ENCODE measurements at places on chromosomes 1 and 21.

DNA sequence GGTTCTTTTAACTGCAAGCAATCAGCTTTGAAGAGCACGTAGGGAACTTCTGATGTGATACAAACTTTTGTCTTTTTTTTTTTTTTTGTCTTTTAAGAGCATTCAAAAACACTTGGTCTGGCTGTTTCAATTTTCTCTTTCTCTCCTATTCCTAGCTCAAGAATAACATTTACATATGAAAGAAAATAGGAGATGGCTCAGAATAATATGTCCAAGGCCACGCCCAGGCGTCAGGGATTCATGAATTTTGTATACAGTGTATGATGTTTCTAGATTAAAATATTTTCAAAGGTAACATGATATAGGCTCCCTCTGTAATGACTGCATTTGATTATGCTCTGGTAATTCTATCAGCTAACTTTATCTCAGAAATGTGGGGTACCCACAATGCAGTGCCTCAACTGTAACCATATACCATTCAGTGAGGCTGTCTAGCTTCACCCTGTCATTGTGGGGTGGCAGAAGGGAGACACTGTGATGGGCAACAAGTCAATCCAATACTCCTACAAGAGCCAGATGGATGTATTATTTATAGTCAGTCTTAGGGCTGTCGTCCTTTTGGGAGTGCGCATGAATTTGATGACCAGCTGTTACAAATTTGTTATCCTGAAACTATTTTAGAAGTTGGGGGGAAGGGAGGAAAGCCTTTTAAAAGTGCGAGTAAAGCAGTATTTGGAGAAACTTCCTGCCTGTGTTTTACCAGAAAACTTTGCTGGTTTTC lies 1.5 kb upstream of the AKNAD1 start:
- no peak for DNase-seq

DNA sequence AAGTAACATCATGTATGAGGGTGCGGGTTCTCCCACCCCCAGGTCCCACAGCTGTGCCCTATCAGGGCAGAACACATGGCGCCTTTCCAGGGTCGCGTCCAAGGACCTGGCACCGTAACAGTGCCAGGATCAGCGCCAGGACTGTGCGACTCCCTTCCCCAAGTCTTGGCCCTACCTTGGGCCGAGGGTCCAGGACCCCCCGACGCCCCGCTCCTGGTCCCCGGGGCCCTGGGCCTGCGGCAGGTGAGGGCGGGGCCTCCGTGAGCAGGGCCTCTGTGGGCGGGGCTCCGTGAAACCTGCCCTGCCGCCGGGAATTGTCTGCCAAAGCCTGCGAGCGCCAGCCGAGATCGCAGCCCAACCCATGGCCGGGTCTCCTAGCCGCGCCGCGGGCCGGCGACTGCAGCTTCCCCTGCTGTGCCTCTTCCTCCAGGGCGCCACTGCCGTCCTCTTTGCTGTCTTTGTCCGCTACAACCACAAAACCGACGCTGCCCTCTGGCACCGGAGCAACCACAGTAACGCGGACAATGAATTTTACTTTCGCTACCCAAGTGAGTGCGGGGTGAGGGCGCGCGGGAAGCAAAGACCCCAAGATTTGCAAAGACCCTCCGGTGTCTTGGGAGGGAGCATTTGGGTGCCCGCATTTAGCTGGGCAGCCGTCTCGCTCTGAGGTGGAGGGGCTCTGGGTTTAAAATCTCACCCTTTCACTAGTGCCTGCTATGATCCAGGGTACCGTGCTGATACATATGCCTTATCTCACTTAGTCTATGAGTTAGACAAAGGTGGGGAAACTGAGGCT lies at the start of gene RHBG:
Gene RHBG, plus strand, starts transcription at position 323 of the 796 bp plus-strand sequence. Its CDS starts 39 bp downstream, at position 362.
- no peak for DNase-seq

GRCh38 chr1:245842106-245842505 lies 665.0 kb downstream of the SMYD3 start:
- DNase-seq: no peak

- no peak for DNase-seq
Observed at GRCh38 chr1:21670059-21670881, 1.1 kb upstream of the RAP1GAP start.

DNA sequence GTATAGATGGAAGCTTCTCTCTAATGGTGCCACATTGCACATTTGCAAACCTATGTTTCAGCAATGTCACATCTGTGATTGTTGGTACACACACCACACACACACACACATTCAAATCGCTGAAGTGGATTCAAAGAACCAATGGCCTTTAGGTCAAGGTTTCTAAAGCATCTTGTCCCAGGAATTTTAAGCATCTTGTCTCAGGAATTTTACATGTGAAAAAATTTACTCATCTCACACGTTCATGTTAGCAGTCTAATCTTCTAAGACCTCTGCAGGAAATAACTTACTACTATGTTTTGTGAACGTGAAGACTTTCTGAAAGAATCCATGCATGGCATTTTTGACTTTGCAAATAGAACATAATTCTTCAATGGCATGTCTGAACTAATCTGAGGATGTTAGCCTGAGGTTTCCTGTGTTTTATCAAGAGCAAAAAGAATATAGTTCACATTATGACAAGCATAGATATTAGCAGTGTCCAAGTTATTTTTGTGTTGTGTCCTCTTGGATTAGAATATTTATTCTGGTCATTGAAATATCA lies 125.1 kb downstream of the CYYR1 start:
- DNase-seq: no peak

DNA sequence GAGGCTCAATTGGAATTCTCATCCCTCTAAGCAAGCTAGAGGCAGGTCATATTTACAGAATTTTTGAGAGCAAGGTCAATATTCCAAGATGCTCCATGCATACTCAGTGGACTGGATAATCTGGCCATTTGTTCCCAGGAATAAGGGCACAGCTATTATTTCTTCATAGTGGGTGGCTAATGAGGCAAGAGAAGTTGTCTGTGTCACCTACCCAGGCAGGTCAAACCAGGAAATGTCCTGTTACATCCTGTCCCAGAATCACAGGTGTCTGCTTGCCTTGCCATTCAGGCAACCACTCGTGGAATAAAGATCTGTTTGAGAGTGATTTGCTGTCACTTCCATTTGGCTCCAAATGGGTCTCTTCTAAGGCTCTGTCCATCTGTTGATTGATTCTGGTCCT lies 85.2 kb upstream of the ZP4 start:
- DNase-seq: no peak

DNA sequence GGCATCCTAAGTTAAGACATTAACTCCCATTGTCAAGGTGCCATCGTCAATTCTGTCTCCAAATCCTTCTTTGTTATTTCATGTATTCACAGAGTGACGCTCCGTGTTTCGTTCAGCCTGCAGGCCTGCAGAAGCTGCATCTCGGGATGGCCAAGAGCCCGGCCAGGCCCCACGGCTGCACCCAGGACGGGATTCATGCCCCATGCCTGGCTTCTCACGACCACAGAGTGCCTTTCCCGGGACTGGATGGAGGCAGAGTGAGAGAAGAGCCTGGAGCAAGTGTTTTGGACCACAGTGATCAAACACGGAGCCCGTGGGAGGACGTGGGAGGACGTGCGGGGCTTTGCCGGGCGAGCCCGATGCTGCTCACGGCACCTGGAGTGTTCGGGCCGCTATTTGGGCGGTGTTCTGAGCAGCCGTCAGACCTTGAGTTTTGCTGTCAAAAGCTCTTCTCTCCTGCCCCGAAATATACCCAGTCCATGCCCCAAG lies 56.8 kb downstream of the COL6A1 start:
- DNase-seq: no peak

GRCh38 chr1:117735045-117735992 lies 129.5 kb downstream of the TENT5C start:
- DNase-seq: peak; percentile 68

DNA sequence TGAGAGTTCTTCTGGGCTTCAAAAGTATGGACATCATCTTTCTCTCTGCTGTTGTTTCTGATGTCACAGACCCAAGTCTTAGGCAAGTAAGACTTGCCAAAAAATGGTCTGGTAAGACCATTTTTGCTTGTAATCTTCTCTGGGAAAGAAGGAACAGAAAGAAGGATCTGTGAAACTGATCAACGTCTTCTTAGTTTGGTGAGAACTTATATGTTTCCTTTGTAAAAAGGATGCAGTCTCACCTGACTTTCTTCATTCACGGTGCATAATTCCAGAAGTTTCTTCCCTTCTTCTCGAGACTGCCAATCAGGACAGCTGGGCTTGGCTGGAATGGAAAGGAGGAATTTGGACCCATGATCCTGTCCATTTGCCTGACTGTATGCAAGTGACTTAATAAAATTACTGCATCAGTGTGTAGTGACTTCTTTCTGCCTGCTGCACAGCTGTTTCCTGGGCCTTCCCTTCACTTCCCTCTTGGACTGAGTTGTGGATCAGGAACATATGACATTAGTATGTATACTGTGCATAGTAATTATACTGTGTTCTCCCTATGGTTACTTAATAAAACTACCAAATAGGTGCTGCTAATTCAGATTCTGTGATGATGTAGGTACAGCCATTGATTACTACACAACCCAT lies 7.6 kb upstream of the DENND1B start:
- no peak for DNase-seq

DNA sequence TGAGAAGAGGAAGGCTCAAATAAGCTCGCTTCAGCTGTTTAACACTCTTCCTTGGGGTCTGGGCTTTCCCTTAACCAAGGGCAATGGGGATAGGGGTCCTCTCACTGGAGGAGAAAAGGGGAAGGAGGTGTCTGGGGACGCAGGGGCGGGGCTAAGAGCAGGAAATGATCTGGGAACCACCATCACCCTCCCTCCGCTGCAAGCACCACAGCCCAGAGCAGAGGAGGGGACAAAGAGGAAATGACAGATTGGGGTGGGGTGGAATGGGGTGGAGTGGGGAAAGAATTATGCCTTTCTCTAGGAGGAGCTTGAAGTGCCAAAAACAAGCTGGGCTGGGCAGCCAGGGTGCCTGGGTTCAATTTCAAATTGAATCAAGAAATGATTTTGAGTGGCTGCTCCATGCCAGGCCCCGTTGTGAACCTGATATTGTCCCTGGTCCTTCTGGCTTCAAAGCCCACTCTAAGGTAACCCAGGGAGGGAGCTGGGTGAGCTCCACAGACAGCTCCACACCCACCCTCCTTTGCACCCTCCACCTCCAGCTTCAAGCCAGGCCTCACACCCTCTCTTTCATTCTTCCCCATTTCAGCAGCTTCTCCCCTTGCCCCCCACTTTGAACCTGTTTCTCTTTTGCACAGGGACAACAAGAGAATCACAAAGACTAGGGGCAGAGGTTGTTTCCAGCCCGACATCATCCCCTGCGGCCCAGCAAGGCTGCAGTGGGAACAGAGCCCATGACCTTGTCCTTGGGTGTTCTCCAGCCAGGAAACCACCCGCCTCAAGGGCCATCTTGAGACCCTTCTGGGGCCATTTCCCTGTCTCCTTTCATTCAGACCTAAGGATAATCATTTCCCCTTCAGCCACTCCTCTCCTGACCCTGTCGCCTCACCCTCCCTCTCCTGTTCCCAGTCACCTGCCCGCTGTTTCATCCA lies 1.1 kb downstream of the ARHGAP30 start:
- peak; percentile 92 for DNase-seq

- DNase-seq: no peak
Observed at GRCh38 chr21:44434568-44434925, 20.8 kb upstream of the LRRC3 start.

- DNase-seq: peak; percentile 60
Observed at GRCh38 chr1:155044812-155045657, 6.1 kb upstream of the ADAM15 start.

GRCh38 chr1:34750610-34751009 lies 4.2 kb upstream of the GJB5 start:
- DNase-seq: no peak

DNA sequence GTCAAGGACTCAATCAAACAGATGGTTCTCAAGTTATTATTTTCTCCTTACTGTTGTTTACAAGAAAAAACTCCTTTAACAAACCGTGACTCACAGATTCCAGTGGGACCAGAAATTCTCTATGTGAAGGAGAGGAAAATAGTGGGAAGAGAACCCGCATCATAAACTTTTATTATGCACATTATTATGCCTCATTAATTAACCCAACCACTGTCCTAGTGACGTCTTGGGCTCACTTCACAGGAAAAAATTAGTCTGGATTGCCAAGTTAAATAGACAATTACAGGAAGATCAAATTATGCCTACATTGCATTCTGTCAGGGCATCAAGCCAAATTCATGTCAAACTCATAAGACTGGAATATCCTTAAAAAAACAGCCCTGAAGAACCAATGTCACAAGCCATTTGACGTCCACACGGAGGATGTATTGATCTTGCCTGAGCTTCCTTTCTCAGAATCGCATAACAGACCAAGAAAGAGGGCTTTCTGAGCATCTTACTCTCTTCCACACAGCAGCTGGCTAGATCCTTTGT lies 347.8 kb downstream of the DUSP10 start:
- DNase-seq: no peak

DNA sequence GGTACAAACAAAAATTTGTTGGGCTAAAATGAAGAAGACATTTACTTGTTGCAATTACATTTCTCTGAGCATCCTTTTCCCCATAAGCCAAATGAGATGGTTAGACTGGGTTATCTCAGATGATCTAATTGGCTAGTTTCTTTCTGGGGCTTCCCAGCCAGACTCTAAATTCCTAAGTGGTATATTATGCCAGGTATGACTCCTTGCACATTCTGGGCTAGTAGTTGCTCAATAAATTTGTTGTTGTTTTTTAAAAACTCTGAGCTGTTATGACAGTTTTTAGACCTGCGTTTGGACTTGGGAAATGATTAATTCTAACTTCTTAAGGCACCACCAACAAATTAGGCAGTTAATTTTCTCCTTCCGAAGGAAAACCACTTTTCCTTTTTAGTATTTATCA lies 66.1 kb downstream of the UCK2 start:
- no peak for DNase-seq

- DNase-seq: no peak
Observed at GRCh38 chr1:109762821-109763645, 690 bp downstream of the EPS8L3 start.

- DNase-seq: no peak
Observed at GRCh38 chr1:221810406-221810805, 68.5 kb upstream of the DUSP10 start.

- DNase-seq: no peak
Observed at GRCh38 chr21:18023157-18023556, 204.0 kb upstream of the C21orf91 start.

GRCh38 chr1:29584362-29584761 lies 348.0 kb downstream of the PTPRU start:
- DNase-seq: no peak

DNA sequence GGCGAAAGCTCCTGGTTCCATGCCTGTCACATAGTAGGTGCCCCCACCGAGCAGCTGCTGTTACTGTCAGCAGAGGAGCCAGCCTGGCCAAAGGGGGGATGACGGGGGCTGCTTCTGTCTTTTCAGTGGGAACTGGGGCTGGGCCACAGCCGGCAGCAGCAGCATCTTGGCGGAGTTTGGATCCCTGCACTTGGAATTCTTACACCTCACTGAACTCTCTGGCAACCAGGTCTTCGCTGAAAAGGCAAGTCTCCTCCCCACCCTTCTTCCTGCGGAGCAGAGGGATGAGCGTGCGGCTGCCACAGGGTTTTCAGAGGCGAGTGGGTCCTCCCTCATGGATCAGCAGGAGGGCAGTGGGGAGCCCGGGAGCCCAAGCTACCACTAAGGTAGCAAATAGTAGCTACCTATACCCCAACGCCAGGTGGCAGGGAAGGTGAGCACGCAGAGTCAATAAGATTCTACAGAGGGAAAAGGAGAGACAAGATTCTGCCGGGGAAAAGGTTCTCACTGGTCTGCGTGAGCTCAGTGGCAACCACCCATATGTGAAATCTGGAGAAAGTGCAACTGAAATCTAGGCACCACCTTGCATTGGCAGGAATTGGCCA lies 41.4 kb upstream of the SELENON start:
- no peak for DNase-seq

GRCh38 chr1:197781968-197782721 lies 6.9 kb upstream of the DENND1B start:
- DNase-seq: no peak
